ENCODE measurements at places on chromosomes 11 and 22. TPM values are rescaled to one million over a fixed set of nuclear protein-coding genes. Genes with fewer than 3 reads are reported as not detected.

DNA sequence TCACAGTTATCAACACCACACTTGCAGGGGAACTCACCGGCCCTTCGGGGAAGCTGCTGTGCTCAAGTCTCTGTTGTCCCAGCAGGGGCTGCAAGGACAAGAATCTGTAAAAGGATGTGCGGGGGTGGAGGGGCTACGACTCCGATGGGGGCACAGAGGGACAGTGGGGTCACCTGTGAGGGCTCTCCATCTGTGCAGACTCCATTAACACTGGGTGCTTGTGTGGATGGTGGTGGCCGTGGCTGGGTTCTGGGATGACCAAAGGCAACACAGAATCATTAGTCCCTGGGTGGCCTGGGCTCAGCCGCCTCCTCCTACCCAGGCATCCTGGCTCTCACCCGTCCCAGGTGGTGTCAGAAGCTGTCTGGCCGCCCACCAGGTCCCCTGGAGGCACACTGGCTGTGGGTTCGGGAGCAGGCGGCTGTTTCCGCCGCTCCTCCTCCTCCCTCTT, 10.2 kb upstream of the RBM4B start:
- no peak overlapping the region for H3K27ac ChIP-seq
- H3K4me1 ChIP-seq, result peaks cover 5% of the 10 kb centered on the region
- DNase-seq, result no peak

DNA sequence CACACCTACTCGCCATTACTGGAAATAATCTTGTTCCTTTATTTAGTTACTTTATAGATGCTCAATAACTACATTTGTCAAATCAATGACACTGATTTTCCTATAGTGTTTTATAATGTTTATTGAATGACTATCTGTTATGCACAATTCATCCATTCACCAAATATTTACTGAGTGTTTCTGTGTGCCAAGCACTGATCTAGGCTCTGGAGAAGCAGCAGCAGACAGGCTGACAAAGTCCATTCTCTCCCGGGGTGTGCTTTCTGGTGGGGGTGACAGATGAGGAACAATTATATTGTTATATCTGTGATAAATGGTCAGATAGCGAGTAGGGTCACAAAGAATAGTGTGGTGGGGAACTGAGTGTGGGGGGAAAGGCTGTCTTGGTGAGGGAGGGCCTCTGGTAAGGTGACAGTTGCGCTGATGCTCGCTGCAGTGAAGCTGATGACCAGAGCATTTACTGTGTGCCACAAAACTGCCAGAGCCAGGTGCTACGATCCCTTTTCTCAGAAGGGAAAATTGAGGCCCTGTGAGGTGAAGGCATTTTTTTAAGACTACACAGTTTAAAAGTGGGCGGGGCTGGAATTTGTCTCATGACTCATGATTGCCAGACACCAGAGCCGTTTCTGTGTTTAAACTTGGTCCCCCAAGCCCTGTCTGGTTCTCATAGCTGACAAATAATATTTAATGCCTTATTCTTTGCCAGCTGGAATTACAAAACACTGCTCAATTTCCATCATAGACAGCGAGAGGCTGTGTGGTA, 10.2 kb downstream of the PACS1 start:
- H3K4me3 ChIP-seq, result no peak overlapping the region
- no peaks in the 10 kb centered on the region for H3K27me3 ChIP-seq
- DNase-seq, result no peak
- H3K27ac ChIP-seq, result 0 out of 2 replicates have a peak overlapping the region, but pooled peaks have one; percentile 43

DNA sequence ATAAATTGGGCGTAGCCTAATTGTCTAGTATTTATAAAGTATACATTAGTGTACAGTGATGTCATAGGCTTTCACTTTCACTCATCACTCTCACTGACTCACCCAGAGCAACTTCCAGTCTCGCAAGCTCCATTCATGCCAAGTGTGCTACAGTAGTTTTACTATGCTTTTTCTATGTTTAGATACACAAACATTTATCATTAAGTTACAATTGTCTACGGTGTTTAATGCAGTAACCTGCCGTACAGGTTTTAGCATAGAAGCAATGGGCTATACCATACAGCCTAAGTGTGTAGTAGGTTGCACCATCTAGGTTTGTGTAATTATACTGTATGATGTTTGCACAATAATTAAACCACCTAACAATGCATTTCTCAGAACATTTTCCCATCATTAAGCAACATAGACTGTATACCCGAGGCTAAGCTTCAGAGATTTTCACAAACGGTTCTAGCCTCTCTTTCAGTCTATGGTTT, 17.5 kb downstream of the OR9G1 start:
- H3K27me3 ChIP-seq, result no peaks in the 10 kb centered on the region
- no peaks in the 10 kb centered on the region for H3K36me3 ChIP-seq
- no peak overlapping the region for H3K4me3 ChIP-seq
- no peaks in the 10 kb centered on the region for H3K4me1 ChIP-seq
- no peak for DNase-seq
- H3K27ac ChIP-seq, result no peak overlapping the region

GRCh38 chr11:12099132-12099873, 11.1 kb upstream of the MICAL2 start:
- peaks cover 38% of the 10 kb centered on the region for H3K4me1 ChIP-seq
- H3K27ac ChIP-seq, result no peak overlapping the region
- H3K4me3 ChIP-seq, result no peak overlapping the region
- DNase-seq, result no peak

DNA sequence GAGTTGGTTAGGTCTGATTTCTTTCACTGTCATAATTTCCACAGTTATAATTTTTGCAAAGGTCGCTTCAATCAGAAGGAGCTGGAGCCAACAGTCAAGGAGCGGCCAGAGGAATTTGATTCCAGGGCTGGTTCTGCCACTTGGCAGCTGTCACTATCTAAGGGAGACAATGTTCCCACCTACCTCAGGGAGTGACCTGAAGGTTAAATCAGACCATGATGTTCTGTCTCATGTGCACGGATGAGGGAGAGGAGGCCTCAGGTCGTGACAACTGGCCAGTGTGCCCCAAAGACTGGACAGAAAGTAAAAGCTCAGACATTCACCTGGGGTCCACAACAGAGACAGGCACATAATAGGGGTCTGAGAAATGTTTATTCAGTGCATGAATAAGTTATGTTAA, 7.6 kb downstream of the MRGPRD start:
- no peak overlapping the region for H3K27ac ChIP-seq
- H3K27me3 ChIP-seq, result no peaks in the 10 kb centered on the region
- H3K4me3 ChIP-seq, result no peak overlapping the region

DNA sequence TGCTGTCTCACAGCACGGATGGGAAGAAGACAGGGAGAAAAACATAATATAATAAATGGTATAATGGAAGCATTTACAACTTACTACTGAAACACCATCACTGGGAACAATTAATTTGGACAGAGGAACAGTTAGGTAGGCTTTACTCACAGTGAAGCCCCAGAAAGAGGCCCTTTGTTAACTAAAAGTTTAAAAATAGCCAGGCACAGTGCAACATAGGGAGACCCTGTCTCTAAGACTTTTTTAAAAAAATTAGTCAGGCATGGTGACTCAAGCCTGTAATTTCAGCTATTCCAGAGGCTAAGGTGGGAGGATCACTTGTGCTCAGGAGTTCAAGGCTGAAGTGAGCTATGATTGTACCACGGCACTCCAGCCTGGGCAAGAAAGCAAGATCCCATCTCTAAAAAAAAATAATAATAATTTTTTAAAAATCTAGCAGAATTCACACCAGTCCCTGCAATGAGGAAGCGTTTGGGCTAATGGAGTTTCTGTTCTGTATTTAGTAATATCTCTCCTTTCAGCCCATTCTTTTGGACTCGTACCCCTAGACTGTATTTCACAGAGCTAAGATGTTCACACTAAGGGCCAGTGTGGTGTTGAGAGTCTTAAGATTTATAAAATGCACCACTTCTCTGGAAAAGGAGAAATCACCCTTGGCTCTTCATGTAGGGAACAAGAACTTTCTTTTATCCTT, 275.5 kb downstream of the SOX6 start:
- no peak overlapping the region for H3K4me3 ChIP-seq
- H3K27ac ChIP-seq, result no peak overlapping the region
- no peaks in the 10 kb centered on the region for H3K36me3 ChIP-seq
- H3K27me3 ChIP-seq, result no peaks in the 10 kb centered on the region

DNA sequence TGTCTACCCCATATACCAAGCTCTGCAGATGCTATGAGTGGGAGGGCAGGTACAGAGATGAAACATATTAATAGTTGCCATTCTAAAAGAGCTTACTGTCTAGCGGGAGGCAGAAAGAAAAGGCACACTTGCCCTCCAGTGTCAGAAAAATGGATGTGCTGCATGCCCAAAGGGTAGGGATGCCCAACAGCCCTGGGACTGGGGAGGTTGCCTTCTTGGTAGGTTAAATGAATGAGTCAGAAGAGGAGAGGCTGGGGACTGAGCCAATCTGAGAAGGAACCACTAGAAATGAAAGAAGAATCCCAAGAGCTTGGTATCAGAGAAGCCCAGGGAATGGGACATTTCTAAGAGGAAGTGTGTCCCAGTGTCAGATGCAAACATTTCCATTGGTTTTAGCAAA, 1.2 kb downstream of the BIRC3 start:
- H3K36me3 ChIP-seq, result no peaks in the 10 kb centered on the region
- peaks cover 18% of the 10 kb centered on the region for H3K27me3 ChIP-seq
- no peak overlapping the region for H3K4me3 ChIP-seq
- H3K4me1 ChIP-seq, result peaks cover 7% of the 10 kb centered on the region
- no peak for DNase-seq

- H3K27me3 ChIP-seq, result no peaks in the 10 kb centered on the region
- DNase-seq, result no peak
- H3K36me3 ChIP-seq, result peaks cover 93% of the 10 kb centered on the region
- no peak overlapping the region for H3K4me3 ChIP-seq
Measured at GRCh38 chr11:3368199-3368598, 10.7 kb downstream of the ZNF195 start.

- H3K27me3 ChIP-seq, result peaks cover 4% of the 10 kb centered on the region
- no peak for DNase-seq
- H3K4me3 ChIP-seq, result no peak overlapping the region
- no peaks in the 10 kb centered on the region for H3K4me1 ChIP-seq
- no peaks in the 10 kb centered on the region for H3K36me3 ChIP-seq
Measured at GRCh38 chr11:56513280-56513679, 22.1 kb upstream of the OR5M8 start.

DNA sequence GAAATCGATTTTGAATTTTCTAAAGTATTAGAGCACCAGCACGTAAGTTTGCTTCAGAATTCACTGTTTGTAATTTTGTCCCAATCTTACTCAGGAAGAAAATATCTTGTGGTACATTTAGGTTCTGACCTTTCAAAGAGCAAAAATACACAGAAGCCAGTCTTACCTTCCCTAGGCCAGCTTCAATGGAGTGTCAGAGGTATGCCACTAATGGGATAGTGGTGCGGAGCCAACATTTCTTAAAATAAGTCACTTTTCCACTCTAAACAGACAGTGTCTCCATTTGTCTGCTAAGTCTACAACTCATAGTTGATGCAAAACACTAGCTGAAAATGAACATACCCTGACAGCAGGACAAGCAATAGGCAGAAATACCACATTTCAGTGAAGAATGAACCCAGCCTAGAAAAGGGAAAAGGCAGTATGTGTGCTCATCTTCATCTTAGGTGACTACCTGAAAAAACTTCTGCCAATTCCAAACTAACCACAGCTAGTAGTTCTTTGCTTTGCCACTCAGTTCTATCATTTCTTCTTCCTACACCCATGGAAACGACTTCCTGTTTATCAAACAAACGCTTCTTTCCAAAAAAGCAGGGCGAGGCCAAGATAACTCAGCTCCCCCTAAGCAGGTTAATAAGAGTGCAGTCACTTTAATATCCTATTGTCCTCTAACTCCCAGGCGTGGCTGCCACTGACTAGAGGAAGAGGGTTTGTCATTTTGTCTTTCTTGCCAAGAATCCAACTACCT, 94.0 kb upstream of the APOA1 start:
- no peak overlapping the region for H3K4me3 ChIP-seq
- no peak for DNase-seq
- H3K27me3 ChIP-seq, result no peaks in the 10 kb centered on the region
- H3K27ac ChIP-seq, result peak overlapping the region; percentile 38
- peaks cover 20% of the 10 kb centered on the region for H3K4me1 ChIP-seq
- H3K36me3 ChIP-seq, result peaks cover 3% of the 10 kb centered on the region

Gene MAPK8IP2
- total RNA-seq, result 1.8 TPM

Gene PRRG4
- total RNA-seq, result 1.1 TPM

Gene SCN4B
- total RNA-seq, result 4.5 TPM

Gene CSNK1E
- total RNA-seq, result 262 TPM

Gene LMNTD2
- 6.0 TPM for total RNA-seq

Gene OVCH2
- total RNA-seq, result not detected
